ENCODE measurements at places on chromosomes 3 and 15.

- no peak for DNase-seq
Measured at GRCh38 chr3:132290833-132291232, 26.4 kb upstream of the ACP3 start.

- no peak for DNase-seq
Measured at GRCh38 chr15:41955807-41956525, 16.4 kb downstream of the EHD4 start.

GRCh38 chr3:3447641-3448040 is 268.1 kb upstream of the CRBN start:
- no peak for DNase-seq

DNA sequence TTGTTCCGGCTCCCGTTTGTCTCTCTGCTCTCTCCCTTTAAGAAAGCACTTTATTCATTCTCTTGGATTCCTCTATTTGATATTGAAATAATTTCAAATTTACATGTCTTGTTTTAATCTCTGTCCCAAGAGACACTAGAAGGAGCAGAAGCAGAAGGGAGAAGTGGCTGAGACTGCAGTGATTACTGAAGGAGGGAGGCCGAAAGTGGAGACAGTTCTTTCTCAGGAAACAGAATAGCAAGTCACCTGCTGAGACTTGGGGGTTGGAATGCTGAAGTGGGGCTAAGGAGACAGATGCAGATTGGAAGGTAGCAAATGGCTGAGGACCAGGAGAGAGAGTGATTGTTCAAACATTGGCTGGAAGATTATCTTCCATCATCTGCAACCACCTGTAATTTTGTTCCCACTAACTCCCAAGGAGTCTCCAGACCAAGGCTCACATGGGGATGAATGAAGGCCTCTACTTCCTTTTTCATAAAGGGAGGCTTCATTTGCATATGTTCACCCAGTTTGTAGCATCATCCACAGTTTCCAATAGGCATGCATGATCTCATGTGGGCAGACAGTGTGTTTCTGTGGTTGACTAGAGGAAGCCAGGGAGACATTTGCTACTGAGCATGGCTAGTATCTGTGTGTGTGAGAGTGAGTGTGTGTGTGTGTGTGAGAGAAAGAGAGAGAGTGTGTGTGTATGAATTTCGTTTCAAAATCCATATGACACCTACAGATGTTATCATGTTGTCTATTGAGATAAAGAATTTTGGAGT is 24.0 kb downstream of the LTF start:
- DNase-seq, result no peak

DNA sequence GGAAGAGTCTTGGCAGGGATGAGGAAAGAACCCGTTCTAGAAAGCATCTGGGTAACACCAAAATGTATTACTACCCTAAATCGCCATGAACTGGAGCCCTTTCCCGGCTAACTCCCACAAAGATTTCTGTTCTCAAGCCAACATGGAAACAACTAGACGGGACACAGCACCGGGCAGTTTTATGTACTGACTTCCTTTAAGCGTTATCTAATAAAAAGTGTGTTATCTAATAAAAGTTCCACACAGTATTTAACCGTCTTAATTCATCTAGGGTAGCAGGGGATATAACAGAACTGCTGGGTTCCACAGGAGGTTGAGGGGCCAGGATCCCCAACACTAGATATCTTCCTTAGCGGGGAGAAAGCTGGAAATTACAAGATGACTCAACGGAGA is 347 bp upstream of the C3orf62 start:
- DNase-seq, result no peak

DNA sequence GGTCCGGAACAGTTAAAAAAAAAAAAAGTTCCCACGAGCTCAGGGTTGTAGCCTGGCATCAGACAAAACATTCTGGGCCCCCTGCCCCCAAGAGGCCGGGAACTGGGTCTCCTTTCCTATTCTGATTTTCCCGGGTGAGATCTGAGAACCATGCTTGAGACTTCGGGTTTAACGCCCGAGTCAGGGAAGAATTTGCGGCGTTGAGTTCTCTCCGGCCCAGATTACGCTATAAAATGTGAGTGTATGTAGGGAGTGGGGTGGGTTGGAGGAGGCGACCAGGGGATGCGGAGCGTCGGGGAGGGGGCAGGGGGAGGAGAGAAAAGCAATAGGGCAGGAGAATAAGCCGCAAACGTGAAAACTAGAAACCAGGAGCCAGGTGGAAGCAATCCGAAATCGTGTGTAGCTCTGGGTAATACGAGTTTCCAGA is 2.7 kb downstream of the ZIC1 start:
- no peak for DNase-seq

DNA sequence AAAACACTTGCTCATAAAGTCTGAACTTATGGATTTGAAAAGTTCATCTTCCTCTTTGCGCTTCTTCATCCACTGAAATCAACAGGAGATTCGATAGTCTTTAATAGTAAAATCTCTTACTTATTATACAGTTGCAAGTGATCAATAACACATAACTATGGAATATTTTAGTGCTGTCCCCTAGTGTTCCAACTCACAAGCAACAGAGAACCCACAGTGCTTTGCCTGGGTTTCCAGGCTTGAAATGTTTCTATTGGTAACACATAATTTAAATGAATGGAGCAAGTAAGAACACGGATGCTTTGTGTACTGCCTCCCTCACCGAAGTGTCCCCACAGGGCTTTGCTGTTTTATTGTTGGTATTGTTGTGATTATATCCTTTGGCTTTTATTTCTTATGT is 93.5 kb downstream of the WDR72 start:
- DNase-seq, result no peak

- DNase-seq, result peak; percentile 56
Measured at GRCh38 chr3:188006726-188007393, 147.1 kb upstream of the LPP start.

- peak; percentile 76 for DNase-seq
Measured at GRCh38 chr3:40173227-40173721, 136.2 kb upstream of the EIF1B start.

GRCh38 chr15:37599156-37599555 is 335.3 kb upstream of the TMCO5A start:
- DNase-seq, result no peak

DNA sequence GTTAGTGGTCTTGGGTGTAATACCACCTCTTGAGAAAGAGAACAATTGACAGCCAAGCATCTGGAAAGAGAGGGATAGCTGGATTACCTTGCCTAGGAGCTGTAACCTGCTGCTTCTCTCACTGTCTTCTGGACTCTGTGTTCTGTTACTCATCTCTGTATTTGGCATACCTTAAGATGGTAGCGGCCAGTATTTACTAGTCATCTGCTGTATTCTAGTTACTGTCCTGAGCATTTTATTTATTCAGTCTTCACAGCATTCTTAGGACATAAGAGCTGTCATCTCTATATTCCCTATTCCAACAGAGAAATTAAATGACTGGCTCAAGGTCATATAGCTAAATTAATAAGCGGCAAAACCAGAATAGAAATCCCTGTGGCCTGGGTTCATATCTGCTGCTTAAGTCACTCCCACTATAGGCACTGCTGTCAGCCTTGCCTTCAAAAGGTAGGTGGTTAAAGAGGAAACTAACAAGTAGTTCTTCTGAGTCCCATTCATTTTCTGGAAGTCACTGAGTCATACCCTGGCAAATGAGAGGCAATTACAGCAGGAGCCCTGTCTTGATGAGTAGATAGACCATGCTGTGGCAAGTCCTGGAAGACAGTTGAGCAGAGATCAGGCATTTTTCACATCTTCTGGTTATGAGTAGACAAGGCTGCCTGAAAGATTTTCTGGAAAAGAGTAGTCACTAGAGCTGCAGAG is 68.2 kb downstream of the RAB7A start:
- no peak for DNase-seq

DNA sequence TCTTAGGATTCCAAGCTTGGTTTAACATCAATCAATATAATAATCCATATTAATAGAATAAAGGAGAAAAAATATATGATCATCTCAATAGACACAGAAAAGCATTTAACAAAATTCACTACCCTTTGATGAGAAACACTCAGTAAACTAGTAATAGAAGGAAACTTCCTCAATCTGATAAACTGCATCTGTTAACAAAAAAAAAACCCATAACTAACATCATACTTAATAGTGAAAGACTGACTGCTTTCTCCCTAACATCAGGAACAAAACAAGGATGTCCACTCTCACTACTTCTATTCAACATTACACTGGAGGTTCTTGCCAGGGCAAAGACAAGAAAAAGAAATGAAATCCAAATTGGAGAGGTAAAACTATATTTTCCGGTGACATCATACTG is 30.5 kb downstream of the LRRK1 start:
- DNase-seq, result no peak

GRCh38 chr15:26954403-26954802 is 16.6 kb upstream of the GABRG3 start:
- no peak for DNase-seq

DNA sequence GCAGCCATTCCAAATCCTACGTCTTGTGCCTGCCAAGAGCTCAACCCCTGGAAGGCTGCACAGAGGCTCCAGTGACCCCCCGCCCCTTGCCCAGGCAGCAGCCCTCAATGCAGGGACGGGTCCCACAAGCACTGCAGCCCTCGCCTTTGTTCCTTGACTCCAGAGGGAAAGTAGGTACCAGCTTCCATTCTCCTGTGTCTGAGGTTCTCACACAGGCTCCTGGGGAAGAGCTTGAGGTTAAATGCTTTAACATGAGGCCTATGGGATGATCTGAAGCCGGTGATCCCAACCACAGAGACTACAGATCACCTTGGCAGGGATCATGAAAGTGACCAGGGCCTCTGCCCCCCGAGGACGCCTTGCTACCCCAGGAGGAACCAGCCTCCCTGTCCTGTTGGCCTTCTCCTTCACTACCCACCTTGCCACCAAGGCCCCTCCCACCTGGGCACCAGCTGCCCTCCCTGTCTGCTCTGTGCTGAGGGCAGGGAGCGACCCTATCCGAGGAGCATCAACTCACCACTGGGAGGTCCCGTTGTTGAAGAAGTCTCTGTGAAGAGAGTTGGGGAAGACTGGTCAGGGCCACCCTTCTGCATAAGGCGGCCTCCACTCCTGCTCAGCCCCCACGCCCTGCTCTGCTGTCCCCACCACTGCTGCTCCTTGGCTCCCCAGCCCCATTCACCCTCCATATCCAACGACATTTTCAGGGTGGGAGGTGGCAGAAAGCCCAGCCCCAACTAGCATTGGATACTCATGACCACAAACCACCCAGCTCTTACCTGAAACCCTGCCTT is 95.3 kb downstream of the SEC22A start:
- DNase-seq, result no peak

DNA sequence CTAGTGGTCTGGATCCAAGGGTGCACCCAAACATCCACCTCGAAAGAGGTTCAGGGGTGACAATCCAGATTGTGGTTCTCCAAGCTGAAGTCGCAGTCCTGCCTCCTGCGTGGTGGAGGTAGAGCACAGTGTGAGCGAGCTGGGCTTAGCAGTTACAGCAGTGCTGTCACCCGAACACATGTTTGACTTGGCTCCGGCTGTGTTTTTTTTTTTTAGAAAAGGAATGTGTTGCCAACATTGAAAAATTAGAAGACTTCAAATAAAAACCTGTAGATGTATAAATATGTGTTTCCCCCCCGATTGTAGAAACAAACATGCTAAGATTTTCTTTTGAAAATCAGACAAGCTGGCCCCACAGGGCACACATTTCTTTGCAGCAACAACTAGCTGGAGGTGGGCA is 530.8 kb downstream of the SHQ1 start:
- DNase-seq, result no peak

All from substantia nigra (tissue), 51 donors.